ENCODE measurements at places on chromosomes 3 and 15. TPM values are rescaled to one million over a fixed set of nuclear protein-coding genes. Genes with fewer than 3 reads are reported as not detected.

DNA sequence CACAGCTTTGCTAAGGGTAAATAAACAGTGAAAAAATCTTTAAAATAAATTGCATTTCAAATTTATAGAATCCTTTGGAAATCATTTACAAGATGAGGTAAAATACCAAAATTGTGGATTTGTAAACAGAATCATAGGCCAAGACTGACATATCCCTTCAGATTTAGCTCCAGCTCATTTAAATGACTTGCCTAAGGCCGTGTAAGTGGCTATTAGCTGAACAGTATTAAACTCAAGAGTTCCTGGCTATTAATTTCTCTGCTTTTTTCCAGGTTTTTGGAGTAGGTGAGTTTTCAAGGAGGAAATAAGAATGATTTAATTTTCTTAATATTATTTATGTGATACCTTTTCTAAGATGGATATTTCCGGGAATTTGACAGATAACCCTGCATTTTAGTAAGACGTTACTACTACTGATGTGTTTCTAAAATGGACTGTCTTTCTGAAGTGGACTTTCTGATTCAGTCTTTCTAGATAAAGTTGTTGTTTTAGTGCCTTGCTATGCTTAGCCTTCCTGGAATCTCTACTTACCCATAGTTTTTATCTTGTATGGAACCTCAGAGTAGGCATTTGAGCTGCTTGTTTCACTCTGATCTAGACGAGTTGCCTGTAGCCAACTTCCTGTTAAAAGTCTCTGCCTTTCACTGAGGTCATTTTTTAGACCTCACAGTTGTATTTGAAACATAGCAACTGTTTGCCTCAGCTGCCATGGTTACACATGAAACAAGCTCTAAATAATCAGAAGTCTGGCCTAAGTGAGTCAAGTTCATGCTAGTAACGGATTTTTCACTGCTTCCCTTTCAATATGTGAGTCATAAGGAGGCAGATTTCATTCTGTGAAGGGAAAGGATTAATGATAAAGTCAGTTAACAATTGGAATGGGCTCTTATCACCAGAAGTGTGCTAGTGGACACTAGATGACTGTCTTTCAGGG lies 127.0 kb downstream of the KLHL25 start:
- peak; percentile 87 for DNase-seq

DNA sequence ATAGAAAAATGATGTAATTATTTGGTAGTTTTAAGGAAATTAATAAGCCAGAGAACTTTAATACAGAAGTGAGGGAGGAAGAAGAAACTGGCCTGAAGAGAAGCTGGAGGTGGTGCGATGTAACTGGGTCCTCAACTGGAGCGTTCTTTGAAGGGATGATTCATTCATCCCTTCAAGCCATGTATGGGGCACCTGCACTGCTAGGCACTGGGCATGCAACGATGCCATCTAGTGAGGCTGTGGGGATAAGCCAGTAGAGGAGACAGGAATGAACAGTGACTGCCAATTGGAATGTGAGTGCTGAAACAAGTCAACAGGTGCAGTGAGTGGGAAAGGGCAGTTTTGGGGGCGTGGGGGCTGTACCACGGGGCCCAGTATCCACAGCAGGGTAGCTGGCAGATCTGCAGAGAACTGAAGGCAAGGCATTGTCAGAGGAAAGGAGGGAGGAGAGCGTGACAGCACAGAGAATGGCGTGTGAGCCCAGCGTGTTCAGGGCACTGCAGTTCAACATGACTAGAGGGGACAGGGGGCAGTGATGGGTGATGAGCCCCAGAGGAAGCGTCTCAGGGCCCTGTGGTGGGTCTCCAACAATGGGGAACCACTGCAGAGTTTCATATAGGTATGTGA lies 3.8 kb upstream of the KIF23 start:
- no peak for DNase-seq

DNA sequence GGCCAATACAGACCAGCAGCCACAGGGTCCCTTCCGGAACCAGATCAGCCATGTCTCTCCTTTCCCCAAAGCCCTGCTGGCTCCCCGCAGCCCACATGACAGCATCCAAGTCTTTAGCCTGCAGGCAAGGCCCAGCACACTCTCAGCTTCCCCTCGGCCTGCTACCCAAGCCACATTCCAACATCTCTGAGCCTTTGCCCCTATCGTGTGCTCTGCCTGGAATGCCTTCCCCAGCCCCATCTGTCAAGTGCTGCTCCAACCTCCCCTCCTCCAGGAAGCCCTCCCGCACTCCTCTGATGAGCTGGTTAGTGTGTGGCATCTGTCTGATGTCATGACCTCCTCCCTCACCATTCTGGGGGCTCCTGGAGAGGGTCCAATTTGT lies 8.5 kb downstream of the PLXND1 start:
- DNase-seq, result no peak

GRCh38 chr15:101191242-101191641 lies 60.6 kb downstream of the CHSY1 start:
- DNase-seq, result no peak

DNA sequence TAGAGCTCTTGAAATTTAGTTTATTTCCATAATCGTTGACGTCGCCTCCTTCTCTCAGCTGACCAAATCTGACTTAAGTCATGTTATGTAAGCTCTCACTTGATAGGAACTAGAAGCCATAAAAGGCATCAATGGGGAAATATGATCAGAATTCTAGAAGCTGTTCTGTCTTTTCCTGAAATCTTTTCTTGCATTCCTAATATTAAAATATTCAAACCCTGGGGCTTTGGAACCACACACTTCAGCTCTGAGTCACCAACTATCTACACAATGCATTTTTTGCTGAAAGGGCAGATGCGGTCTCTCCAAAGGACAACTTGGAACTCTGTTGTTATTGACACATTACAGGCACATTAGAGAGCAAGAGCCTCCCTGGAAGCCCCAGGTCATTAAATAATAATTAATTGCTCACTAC lies 91.3 kb downstream of the LARS2 start:
- DNase-seq, result no peak

- DNase-seq, result peak; percentile 84
Measured at GRCh38 chr3:157160658-157161424, 894 bp upstream of the CCNL1 start.

- DNase-seq, result peak; percentile 15
Measured at GRCh38 chr15:91099995-91100813, at the start of gene SV2B. TSS of gene SV2B (plus strand) at chr15:91100257. CDS start at chr15:91226264, 126,007 bp downstream.

- DNase-seq, result peak; percentile 95
Measured at GRCh38 chr3:179526989-179527391, 35.7 kb upstream of the ACTL6A start.

Gene ST3GAL6
- polyA plus RNA-seq, result 5.7 TPM

Gene CCR8
- polyA plus RNA-seq, result not detected

Gene C2CD4B
- polyA plus RNA-seq, result 3.4 TPM

Measured in hindlimb muscle (tissue), 1 donor.